NCI-H2171 treated with DMSO at 0.1 percent for 48 hours (cell line): ENCODE measurements at places on chromosomes 2 and 18.
A peak's percentile ranks its signal among the peaks of the same experiment; 100 is the strongest.

- DNase-seq: peak; percentile 76
Observed at GRCh38 chr2:202178346-202178958, 59.9 kb downstream of the SUMO1 start.

GRCh38 chr2:120209427-120210269 is 13.6 kb downstream of the TMEM185B start:
- no peak for DNase-seq

DNA sequence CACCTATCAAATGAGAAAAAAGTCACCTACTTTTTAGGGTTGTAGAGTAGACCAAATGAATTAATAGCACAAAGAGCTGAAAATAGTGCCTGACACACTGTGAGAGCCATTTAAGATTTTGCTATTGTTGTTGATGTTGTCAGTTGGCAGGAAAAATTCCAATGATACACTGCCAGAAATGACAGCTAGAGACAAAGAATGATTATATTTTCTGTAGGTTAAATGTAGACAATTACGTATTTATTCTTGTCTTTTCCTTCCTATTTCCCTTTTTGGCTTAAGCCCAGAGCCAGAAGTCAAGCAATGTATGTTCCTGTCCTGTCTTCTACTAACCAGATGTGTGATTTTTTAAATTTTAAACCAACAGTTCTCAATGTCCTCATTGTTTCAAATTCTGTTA is 17.2 kb downstream of the NRXN1 start:
- DNase-seq: no peak

- no peak for DNase-seq
Observed at GRCh38 chr2:28717339-28717758, 34.3 kb upstream of the PPP1CB start.

GRCh38 chr2:225534697-225535096 is 135.2 kb downstream of the NYAP2 start:
- DNase-seq: no peak

DNA sequence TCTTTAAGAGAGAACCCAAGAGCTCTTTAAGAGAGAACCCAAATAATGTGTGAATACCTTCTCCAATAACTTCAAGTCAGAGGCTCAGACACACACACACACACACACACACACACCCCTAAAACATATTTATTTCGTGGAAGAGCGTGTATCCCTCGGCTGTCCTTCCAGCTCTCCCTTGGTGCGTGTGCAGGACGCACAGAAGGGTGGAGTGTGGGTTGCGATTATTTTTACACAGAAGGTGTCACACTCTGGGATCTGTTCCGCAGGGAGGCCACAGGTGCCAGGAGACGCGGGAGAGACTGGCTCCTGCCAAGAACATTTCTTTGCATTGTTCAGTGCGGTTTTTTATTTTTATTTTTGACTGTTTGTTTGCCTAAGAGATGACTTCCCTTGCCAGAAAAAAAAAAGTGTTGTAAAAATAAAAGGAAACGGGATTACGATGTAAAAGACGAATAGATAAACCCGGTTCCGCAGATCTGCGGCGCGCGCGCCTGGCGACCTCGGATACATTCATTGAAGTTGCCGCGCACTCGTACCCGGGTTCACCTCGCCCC is 47.3 kb upstream of the ATP6V1B1 start:
- no peak for DNase-seq

- no peak for DNase-seq
Observed at GRCh38 chr2:200625958-200626363, 40.1 kb downstream of the AOX1 start.

DNA sequence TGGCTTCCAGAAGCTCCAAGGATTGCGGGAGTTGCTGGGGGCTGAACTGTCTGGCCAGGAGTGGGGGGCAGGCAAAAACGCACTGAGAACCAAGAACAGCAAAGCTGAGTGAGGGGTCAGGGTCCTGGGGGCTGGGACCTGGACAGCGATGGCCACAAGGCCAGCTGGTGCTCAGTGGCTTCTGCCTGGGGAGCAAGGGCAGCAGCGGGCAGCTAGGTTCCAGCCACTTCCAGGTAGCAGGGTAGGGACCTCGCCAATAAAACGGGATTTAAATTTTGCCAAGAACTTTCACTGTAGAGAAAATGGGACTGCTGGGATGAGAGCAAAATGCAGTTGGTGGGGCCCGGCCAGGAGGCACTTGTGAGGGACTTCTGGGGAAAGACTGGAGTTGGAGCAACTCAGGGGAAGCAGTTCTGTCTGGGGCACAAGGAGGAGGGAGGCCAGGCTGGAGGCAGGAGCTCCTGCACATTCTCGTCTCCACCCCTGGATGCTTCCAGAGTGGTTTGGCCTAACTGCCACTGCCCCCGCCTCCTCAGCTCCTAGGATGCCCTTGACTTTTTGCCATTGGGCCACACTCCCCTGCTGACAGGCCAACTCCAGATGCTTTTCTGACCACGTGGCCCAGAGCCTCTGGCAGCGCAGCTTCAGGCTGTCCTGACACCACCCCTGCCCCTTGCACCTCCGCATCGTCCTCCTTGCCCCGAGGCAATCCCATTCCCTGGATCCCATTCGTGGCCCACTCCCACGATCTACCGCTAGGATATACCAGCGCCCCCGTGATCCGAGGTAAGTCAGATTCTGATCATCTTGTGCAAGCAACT is 5.5 kb upstream of the CCDC74A start:
- no peak for DNase-seq

DNA sequence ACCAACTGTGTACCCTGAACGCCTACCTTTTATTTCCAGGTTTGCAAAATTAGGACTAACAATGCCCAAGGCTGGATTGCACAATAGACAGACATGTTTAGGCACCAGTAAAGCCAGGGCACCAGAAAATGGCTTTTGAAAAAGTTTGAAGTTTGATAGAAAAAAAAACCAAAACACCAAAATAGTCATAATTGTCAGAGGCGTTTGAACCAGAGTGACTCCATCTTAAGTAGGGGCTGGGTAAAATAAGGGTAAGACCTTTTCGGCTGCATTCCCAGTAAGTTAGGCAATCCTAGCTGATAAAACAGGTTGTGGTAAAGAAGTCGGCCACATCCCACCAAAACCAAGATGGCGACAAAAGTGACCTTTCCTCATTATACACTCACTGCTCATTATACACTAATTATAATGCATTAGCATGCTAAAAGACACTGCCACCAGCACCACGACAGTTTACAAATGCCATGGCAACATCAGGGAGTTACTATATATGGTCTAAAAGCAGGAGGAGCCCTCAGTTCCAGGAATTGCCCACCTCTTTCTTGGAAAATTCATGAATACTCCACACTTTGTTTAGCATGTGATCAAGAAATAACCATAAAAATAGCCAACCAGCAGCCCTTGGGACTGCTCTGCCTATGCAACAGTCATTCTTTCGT is 105.1 kb upstream of the MSH2 start:
- no peak for DNase-seq

DNA sequence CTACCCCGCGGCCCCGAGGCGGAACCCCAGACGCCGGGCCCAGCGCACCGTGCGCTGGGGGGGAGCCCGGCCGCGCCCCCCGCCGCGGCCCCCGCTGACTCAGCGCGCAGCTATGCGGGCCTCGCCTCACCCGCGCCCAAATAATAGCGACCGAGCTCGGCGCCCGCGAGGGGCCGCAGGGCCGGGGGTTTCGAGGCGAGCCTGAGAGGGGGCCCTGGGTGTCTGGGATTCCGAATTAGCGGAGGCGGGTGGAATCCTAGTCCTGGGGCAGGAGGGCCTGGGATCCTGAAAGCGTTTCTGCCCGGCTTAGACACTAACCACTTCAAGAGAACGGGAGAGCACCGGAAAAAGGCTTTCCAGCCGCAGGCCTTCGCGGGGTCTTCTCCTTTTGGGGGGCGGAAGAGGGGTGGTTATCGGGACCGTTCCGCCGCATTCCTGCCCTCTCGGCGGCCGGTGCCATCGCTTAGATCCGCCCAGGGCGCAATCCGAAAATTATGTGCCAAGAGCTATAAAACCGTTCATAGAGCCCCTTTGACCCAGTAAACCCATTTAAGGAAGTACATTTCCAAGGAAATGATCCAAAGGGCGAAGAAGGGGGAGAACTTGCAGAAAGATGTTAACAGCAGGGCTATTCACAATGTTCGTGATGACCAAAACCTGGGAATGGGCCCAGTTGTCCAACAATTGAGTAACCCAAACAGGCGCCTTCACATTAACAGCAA is 681 bp upstream of the ROCK2 start:
- DNase-seq: peak; percentile 18

DNA sequence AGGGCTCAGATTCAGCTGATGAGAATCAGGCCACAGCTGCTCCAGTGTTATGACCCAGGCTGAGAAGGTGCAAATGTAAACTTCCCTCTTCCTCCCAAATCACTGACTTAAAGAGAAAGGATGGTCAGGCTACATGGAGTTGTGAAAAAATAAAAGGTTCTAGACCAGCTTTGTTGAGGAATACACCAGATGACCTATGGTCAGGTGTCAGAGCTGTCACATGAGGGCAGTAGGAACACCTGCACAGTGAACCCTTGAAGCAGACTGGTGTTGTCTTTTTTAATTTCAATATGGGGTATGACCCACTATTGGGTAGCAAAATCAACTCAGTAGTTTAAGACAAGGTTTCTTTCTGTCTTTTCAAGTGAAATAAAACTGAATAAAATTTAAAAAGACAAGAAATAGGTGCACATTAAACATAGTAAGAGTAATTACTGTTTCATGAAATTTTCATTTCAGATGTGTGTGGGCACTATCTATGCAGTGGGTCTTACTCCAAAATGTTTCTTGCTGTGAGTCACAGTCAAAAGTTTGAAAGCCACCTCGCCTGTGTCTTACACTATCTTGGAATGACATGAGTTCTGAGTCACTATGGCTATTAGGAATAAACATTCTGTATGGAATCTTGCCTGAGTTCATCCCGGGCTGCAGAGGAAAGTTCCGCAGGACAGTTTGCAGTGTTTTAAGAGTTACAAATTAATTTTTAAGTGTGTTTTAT is 83.6 kb downstream of the ACVR1 start:
- DNase-seq: no peak

DNA sequence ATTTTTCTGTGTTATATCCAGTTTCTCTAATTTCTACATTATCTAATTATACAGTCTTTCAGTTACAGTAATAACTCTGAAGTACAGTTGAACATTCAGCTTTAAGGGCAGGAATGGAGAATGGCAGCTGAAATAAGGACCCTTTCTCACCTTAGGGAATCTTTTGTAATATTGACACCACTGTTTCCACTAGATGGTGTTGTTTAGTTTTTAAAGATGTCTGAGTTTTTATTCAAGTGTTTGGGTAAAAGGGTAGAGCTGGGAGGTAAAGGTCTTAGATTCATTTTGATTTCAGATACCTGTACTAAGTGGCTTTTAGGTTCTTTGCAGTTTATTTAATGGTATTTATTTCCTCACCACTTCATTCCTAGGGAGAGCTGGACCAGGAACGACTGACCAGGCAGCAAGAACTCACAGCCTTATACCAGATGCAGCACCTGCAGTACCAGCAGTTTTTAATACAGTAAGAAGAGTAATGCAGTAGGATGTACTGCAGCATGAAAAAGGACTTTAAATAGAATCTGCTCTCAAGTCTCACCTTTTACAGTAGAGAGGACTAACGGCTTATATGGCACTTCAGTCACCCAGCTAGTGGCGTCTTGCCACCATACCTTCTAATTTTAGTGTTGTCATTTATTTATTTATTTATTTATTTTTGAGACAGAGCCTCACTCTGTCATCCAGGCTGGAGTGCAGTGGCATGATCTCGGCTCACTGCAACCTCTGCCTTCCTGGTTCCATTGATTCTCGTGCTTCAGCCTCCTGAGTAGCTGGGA is 33.2 kb upstream of the KCNJ13 start:
- DNase-seq: no peak

DNA sequence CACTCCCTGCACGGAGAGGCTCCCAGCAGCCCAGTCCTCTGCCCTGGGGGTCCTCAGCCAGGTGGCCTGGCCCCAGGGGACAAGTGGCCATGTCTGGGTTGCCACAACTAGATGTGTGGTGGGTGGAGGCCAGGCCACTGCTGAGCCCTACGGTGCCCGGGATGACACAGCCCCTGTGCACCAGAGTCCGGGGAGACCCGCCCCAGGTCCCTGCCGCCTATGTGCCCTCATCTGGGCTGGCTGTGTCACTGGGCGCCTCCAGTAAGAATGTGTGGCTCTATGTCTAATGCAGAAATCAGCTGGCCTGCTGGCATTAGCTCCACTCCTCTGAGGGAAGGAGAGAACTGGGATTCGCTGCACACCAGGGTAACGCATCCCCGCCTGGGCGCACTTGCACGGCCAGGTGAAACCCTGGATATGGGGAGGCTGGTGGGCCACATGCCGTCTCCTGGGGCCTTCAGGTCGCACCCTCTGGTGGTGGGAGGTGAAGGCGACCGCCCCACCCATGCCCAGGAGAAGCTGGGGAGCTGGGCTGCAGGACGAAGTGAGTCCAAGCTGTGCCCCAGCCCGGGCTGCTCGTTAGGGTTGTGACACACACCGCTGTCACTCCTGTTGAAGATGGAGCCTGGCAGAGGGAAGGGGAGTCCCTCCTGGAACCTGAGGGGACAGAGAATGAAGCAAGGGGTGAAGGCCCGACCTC is 136.1 kb downstream of the PTGR3 start:
- DNase-seq: no peak

- DNase-seq: no peak
Observed at GRCh38 chr18:55275039-55275901, 312.7 kb downstream of the TCF4 start.

DNA sequence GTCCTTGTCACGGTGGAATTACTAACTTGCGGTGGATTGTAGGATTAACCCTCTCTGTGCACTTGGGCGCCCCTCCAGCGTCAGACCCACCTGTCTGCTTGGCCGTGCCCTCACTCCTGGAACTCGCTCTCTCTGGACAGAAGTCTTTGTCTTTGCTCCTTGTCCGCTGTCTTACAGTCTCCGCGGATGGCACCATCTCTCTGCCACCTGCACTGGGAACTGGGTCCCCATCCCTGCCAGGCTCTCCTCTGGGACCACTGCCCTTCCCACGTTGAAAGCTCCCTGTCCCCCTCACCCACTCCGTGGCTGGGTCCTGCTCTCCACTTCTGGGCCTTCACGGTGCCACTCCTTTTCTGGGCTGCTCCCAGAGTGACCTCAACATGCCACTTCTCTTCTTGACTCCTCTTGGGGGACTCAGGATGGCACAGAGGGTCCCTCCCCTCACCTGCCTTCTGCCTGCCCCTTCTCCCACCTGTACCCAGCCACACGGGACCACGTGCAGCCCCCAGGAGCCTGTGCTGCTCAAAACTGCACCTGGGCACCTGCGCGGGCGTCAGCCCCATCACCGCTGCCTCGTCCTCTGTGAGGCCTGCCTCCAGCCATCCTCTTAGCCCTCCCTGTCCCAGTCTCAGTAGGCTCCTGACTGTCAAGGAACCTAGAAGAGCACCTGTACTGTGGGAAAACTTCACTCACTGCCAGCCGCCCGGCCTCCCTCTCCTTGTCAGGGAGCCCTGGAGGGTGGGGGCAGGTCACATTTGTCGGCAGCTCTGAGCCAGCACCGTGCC is 11.1 kb downstream of the CNDP2 start:
- no peak for DNase-seq

GRCh38 chr2:3427272-3427671 is 47.8 kb downstream of the TRAPPC12 start:
- DNase-seq: peak; percentile 59
